Stimulated activated CD8-positive, alpha-beta memory T cell treated with anti-CD3 and anti-CD28 coated beads, Interleukin-4, amount 100 ng/mL, for 1 hour (primary cell): ENCODE measurements at places on chromosomes 7 and 10.

- DNase-seq = no peak
Measured at GRCh38 chr7:123682690-123683089, 27.0 kb downstream of the LMOD2 start.

- no peak for DNase-seq
Measured at GRCh38 chr10:50470798-50471582, 152.8 kb downstream of the SGMS1 start.

- DNase-seq = no peak
Measured at GRCh38 chr10:71978476-71978875, 14.3 kb downstream of the CHST3 start.

- DNase-seq = no peak
Measured at GRCh38 chr7:961546-962400, 7.3 kb upstream of the ADAP1 start.

GRCh38 chr10:100328198-100328597 lies 1.8 kb downstream of the PKD2L1 start:
- no peak for DNase-seq
